ENCODE measurements at places on chromosomes 1 and 21.

DNA sequence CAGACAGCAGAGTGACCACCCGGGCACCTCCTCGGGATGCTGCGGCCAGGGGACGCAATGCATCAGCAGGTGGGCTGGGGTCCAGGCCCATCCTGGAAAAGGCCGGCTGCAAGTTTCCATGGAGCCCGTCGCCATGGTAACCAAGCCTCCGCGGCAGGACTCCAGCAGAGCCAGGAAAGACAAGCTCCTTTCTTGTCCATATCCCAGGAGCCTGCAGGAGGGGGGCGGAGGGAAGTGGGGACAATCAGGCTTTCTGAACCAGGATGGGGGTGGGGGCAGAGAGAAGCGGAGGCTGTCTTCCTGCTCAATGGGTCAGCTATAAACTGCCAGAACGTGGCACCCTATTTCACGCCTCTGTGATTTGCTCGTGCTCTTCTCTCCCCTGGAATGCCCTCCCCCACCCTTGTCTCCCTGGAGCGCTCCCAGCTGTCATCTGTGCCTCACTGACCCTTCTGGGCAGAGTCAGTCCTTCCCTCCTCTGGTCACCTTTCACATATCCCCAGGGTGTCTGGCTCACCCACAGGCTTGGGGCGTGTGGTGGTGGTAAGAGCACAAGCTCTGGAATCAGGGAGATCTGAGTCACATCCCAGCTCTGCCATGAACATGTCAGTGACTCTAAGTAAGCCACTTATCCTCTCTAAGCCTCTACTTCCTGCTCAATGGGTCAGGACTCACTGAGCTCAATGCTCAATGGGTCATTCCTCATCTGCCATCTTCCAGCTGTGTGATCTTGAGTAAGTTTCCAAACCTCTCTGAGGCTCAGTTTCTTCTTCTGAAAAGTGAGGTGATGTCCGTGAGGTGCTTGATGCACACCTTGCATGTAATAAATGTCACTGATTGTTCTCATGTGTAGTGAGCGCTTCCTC is 58.9 kb upstream of the LAPTM5 start:
- DNase-seq: peak; percentile 91

DNA sequence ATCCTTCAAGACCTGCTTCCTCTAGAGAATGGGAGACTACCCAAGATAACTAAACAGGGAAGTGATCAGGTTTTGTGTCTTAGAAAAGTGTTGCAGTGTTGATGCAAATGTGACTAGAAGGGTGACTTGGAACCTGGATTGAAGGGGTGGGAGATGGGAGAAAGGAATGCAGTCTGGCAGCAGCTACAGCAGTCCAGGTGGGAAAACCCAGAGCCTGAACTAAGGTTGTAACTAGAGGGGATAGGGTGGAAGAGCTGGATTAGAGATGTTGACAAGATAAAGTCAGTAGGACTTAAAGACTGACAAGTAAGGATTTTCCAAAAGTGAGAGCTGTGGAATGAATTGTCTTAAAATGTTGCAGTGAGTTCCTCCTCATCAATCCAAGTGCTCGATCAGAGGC is 7.1 kb upstream of the SHISA4 start:
- no peak for DNase-seq

DNA sequence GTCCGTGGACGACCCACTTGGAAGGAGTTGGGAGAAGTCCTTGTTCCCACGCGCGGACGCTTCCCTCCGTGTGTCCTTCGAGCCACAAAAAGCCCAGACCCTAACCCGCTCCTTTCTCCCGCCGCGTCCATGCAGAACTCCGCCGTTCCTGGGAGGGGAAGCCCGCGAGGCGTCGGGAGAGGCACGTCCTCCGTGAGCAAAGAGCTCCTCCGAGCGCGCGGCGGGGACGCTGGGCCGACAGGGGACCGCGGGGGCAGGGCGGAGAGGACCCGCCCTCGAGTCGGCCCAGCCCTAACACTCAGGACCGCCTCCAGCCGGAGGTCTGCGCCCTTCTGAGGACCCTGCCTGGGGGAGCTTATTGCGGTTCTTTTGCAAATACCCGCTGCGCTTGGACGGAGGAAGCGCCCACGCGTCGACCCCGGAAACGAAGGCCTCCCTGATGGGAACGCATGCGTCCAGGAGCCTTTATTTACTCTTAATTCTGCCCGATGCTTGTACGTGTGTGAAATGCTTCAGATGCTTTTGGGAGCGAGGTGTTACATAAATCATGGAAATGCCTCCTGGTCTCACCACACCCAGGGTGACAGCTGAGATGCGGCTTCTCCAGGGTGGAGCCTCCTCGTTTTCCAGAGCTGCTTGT is 32.4 kb downstream of the PRMT2 start:
- no peak for DNase-seq

- no peak for DNase-seq
These were observed 43.5 kb upstream of the JAK1 start for GRCh38 chr1:65009724-65010420.

DNA sequence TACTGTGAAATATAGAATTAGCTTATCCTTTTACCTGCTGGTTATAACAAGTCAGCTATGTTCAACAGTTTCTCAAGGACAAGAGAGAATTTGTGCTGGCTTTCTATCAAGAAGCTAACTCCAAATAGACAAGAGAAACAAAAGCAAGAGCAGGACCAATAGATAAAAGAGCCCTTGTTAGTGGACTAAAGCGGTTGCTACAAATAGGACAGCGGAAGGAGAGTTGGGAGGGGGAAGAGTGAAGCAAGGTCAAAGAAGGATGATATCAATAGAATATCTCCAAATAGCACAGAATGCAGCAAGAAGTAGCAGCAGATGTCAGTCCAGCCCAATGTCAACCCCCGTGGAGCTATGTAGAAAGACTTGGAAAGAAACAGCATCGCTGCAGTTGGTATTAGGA is 53.0 kb upstream of the AKT3 start:
- DNase-seq: peak; percentile 54

- DNase-seq: no peak
These were observed 10.2 kb downstream of the KRTAP20-3 start for GRCh38 chr21:30652891-30653290.

DNA sequence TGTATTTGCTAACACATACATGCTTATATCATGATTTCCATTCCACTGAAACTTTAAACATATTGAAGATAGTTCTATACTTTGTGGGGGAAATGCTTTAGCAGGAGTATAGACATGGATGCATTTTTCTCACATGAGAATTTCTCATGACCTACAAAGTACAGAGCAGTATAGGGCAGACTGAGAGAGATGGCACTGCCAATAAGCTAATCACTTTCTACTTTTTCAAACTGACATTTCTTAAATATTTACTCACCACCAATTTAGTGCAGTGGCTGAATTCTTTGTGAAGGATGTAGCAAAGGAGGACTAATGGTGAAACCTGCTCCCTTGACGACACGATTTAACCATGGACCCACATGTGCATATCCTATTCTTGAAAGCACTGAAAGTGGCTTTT is 923.5 kb downstream of the ADGRL2 start:
- DNase-seq: no peak

- no peak for DNase-seq
These were observed 17.4 kb downstream of the PLOD1 start for GRCh38 chr1:11951901-11952300.

DNA sequence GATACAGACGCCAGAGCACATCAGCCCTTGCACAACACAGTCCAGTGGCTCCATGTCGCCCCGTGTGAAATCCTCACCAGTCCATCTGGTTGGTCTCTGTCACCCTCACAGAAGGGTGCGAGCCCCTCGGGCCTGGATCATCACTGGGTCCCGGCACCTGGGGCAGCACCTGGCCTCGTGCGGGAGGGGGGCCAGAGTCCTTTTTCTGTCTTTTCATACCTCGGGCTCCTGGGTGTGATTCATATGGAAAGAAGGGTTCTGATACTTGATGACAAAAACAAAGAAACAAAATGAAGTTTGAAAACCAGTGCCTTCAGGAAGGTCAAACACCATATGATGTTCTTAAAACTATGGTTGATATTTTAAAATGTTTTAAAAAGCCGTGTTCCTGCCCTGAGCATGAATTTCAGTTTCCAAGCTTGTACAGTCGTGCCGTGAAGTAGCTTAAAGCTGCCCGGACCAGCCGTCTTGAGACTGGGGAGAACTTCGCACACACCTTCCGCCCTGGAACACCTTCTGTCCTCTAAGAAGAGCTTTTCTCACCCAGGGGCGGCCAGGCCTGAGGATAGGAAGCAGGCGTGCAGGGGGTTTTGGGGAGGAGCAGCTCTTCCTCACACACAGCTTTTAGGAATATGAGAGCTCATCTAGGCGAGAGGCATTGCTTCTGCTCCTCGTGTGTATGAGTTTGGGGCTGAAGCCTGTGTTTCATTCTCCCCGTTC is 35.2 kb downstream of the SLC37A1 start:
- no peak for DNase-seq

DNA sequence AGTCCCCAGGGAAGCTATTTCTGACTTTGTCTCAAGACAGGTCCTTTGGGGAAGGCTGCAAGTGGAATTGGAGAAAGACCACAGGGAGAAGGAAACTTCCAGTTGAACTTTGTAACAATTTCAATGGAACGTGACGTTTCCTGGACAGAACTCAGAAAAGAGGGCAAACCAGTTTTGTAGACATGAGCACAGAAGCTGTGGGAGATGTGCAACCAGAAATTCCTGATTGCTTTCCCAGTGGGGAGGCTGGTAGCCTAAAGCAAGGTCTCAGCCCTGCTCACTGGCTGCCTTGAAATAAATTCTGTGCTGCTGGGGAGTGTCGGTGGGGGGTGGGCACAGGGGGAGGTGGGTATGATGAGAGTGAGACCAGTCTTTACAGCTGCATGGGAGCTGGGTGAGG is 1206.7 kb upstream of the ADGRL2 start:
- no peak for DNase-seq

DNA sequence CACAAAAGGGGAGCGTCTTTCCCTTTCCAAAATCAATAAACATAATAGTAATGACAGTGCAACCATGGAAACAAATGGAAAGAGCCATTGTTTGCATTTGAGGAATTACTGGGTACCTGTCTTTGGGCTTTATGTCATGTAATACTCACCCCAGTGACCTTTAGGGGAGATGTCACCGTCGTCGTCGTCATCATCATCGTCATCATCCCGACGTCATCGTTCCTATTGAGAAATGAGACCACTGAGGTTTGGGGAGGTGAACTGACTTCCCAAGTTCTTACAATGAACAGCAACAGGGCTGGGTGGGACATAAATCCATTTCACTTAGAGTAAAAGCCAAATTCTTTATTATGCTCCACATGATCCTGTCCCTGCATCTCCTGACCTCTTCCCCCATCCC is 168.9 kb upstream of the KAZN start:
- no peak for DNase-seq

GRCh38 chr1:163823017-163823416 is 501.3 kb downstream of the NUF2 start:
- DNase-seq: no peak

DNA sequence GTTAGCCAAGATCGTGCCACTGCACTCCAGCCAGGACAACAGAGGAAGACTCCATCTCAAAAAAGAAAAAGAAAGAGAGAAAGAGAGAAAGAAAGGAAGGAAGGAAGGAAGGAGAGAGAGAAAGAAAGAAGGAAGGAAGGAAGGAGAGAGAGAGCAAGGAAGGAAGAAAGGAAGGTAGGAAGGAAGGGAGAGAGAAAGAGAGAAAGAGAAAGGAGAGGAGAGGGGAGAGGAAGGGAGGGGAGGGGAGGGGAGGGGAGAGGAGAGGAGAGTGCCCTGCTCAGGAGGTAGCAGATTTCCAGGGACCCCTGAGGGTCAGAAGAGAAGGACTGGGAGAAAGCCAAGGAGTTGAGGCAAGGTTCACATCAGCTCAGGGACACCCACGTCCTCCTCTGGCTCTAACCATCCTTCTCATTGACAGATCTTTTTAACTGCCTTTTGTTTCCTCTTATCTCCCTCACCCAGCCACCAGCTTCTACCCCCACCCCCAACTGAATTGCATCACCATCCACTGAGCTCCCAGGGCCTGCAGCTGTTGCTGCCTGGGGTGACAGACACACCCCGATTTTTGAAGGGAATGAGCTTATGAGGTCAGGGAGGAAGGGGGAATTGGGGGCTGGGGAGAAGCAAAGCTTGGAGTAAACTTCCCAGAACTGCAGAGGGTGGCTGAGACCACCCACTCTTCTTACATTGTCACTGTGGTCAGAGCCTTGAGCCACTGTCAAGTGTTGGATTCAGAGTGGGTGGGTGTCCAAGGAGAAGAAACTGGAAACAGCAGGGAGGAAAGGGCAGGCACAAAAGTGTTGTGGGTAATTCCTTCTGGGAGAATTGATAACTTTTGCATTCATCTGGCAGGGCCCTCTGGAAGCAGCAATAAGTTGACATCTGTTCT is 91.6 kb downstream of the GLUL start:
- peak; percentile 78 for DNase-seq

DNA sequence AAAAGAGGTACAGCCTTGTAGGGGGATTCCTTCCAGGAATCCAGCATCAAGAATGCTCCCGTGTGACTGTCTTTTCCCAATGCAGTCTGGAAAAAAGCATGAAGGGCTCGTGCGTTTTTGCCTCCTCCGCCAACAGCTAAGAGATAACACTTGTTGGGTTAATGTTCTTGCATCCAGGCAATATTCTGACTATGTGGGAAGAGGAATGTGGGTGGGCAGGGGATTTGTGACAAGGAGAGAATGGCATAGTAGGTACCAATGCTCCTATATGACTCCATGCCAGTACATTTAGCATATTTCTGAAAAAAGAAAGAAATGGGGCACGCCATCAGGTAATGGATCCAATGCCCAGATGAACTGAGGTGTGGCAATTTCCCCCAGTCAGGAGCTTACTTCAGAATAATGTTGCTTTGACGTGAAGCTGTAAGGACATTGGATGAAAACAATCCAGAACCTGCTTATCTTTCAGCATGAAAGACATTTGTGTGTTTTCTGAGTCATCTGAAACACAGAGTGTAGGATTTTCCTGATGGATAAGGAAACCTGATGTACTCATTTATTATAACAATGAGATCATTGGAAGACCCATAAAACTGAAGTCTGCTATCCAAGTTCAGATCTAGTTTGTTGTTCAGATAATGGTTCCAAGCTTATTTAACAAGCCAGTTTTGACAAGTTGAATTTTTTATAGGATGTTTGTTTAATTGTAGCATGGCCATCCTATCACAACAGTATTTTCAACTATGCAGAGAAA is 105.5 kb downstream of the LYPLAL1 start:
- no peak for DNase-seq

- DNase-seq: peak; percentile 4
These were observed 207.2 kb upstream of the C1orf87 start for GRCh38 chr1:60280819-60281218.

DNA sequence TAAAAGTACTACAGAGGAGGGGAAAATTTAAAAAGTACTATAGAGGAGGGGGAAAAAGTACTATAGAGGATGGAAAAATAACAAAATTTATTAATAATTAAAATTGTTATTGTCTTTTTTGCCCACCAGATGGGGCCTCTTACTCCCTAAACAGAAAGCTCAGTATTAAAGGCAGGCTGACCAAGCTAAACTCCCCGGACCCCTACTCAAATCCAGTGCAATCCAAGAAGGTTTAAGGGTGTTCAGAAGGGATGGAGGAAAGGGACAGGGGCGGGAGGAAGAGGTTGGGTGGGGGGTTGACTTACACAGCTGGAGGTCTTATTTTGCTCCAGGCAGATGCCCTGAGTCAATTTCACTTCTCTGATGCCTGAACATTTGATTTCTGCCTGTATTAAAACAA is 13.7 kb downstream of the CD34 start:
- no peak for DNase-seq

DNA sequence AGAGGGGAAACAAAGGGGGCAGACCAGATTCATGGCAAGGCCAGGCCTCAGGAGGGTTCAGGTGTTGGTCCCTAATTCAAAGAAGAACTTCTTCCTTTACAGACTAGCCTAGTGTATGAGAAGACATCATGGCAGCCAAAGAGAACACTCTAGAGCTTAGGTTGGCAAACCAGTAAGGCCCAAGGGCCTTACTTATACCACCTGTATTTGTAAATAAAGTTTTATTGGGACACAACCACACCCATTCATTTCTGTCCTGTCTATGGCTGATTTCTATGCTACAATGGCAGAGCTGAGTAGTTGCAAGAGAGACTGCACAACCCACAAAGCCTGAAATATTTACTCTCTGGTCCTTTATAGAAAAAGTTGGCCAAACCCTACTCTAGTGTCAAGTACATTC is 42.3 kb downstream of the SSBP3 start:
- DNase-seq: no peak

Measured in Ammon's horn (tissue), 1 donor.